Stimulated activated CD8-positive, alpha-beta memory T cell treated with anti-CD3 and anti-CD28 coated beads, Interleukin-15, amount 100 ng/mL, for 4 hours (primary cell): ENCODE measurements at places on chromosomes 2 and 18.

DNA sequence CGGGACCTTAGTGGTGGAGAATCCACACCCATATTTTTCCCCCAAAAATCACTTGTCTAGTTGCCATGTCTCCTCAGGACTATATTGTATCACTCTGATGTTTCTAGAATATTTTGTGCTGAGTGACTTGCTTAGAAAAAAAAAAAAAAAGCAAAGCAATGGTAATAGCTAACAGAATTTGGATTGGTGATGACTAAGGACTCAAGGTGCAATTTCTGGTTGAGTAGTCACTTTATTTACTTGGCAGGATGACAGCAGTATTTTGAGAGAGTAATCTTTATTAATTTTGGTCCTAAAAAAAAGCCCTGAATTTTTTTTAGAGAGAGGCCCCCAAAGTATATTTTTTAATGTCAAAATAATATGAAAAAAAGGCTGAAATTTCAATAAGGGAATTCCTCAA, 32.8 kb upstream of the MYO3B start:
- DNase-seq = no peak

DNA sequence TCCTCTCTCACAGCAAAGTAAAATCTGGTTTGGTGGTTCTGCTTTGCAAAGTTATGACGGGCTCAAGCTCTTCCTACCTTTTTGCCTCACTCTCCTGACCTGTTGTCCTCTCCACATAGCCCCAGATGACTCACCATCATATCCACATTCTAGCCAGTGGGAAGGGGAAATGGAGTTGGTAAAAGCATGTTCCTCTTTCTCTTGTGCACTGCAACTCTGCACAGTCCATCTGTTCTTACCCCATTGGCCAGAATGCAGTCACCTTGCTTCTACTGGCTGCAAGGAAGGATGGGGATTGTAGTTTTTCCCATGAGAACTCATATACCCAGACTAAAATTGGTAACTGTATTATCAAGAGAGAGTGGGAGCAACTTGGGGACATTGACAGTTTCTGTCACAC, 50.4 kb upstream of the SMIM21 start:
- DNase-seq = no peak

- DNase-seq = no peak
Measured at GRCh38 chr2:67865917-67866316, 196.9 kb downstream of the C1D start.

GRCh38 chr18:23580677-23581367, 5.5 kb downstream of the NPC1 start:
- DNase-seq = no peak

GRCh38 chr18:13305301-13305700, 86.7 kb downstream of the LDLRAD4 start:
- no peak for DNase-seq

DNA sequence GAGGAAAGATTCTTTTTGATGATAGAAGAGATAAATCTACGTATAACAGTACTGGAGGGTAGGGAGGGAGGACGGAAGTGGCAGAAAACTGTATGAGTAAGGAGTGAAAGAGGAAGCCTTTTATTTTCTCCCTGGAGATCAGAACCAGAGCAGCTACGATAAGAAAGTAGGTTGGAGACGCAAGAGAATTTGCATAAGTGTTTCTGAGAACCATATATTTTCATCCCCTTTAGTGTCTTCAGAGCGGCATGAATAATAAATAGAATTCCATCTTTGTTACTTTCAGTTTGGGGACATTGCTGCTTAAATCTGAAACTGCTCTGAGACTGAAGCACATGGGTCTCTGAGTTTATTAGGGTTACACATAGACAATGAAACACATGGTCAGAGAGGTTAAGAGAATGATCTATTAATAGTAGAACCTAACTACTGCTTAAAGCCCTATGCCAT, 230.2 kb upstream of the TNP1 start:
- no peak for DNase-seq

GRCh38 chr2:159828738-159829137, 30.7 kb upstream of the CD302 start:
- DNase-seq = no peak
